Stomach (tissue), 19 donors: ENCODE measurements at places on chromosomes 3 and 15.

DNA sequence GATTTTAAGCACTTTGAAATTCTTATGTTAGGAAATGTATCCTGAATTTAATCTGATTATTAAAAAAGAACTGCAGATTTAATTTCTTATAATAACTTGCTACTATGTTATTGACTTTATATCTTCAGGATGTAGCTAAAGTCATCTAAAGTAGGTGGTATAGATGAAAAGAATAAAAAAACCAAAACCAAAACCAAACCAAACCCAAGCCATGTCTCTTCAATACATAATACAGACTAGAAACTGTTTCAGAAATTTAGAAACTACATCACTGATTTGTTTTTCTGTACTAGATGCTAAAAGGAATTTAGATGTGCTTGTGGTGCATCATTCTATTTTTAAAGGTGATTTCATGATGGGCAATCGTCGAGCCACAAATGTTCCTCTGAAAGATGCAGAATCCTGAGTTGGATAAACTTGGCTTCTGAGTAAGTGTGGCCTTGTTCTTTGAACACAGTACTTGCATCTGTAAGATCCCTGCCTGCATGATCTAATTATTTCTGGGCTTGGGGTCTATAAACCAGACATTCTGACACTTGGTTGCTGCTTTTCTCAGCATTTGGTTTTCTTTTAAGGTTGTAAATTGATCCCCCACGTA, 287.1 kb upstream of the SUCLG2 start:
- no peak for DNase-seq

DNA sequence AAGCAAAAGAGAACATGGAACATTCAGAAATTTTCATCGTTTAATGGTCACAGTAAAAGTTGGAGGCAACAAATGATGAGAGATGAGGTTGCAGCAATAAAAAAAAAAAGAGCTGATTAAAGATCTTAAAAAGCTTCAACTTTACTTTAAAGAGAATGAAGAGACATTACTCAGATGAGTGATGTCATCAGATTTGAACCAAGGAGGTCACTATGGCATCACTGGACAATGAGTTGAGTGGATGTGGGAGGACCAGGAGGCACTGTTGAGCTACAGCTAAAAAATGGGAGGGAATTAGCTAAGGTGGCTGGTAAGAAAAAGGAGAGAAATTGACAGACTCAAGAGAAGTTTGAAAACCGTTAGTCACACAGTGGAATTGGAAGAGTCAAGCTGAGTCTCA, 138.4 kb downstream of the SST start:
- DNase-seq: no peak

DNA sequence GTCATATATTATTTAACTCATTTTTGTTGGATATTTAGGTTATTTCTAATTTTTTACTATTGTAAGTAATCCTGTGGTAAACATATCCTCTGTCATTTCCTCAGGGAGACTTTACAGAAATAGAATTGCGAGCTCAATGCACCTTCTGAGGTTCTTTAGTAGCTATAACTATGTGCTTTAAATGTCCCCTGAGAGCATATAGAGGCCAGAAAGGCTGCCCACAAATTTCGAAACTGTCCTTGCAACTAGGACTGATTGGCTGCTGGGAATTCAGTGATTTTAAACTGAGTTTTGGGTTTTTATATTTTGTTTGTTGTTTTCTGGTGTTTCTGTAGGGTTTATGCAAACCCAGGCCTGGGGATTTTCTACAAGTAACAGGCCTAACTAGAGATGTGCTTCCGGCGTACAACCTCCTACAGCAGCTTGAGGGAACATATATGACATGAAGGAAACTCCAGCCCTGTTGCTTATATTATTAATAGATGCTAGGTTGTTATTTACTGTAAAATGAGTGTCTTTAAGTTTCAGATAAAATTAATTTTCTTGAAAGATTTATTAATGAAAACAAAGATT, 29.1 kb upstream of the P4HTM start:
- DNase-seq: no peak

DNA sequence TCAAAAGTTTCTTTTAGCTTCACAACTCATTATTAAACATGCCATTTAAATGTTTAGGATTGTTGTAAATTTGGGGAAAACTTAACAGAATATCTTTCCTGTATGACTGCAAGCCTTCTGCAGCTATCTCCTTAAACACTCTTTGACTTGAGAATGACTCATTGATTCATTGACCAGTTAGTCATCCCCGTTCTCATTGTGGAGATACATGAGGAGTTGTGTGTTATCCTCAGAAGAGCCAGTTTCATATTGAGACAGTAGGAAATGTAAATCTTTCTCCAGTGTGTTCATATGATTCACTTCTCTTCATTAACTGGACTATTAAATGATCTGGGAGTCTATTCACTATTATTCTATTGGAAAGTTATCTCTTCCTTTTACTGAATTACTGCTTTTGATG, 83.0 kb downstream of the CRYGS start:
- DNase-seq: no peak

DNA sequence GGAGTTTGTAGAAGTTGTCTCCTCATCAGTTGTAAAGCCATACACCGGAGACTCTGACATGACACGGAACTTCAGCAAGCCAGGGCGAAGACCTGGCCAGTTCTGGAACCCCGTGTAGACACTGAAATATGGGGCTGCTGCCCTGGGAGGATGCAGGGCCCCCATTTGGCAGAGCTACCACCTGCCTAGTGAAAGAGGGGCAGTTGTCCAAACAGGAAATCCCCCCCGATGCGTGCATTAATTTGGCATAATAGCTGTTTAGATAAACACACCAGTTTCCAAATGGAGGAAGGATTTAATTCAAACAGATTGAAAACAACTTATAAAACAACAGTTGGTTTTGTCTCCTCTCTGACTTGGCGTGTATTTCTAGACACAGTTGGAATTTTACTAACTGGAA, 357.2 kb downstream of the GABRG3 start:
- DNase-seq: no peak

- no peak for DNase-seq
These were observed 520.3 kb downstream of the EDEM1 start for GRCh38 chr3:5707794-5708193.

DNA sequence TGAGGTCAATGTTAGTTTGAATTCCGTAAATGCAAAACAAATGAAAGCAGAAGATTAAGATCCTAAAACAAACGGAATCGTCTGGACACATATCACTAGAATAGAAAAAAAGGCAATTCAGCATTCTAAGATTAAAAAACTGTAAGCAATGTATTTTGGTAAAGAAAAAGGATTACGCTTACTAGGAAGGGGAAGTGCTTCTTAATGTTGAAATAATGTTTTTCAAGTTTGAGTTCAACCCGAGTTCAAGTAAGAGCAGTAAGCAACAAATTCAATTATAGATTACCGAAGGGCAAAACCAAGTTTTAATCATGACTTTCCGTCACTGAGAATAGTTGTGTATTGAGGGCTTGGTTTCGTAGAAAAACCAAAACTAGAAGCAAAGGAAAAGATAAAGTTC, 637 bp downstream of the CIP2A start:
- no peak for DNase-seq

DNA sequence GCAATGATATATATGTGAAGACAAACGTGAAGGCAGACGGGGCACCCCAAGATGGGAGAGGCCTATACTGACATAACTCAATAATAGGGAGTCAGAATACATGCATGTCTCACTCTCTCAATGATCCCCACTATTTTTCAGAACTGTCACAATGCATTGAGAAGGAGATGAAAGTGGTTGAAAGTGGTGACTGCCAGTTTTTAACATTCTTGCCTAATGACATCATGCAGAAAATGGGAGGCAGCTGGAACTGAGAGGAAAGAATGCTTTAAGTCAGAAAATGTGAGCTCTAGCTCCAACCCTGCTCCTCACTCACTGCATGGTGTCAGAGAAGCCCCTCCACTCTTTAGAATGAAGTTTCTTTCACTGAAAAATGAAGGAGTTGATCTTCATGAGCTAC, 55.3 kb upstream of the P2RY1 start:
- peak; percentile 64 for DNase-seq

DNA sequence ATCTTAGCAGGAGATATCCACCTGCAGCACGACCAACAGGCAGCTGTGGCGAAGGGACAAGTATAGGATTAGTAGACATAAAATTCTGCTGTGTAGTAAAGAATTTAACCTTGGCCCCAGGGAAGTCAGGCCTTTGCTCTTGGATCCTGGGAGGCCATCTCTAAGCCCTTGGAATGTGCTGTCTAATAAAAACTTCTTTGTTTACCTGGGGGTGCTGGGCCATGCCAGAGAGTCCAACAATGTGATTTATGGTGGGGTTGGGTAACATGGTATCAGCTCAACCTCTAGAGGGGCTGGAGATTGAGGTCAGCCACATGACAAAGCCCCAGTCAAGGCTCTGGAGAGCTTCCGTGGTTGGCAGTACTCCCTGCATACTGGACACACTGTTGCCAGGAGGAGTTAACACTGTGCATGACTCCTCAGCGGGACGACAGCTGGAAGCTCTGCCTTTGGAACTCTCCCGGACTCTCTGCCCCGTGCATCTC, 52.4 kb downstream of the HEG1 start:
- DNase-seq: no peak

- no peak for DNase-seq
These were observed 49.1 kb downstream of the FBN1 start for GRCh38 chr15:48596415-48596814.

DNA sequence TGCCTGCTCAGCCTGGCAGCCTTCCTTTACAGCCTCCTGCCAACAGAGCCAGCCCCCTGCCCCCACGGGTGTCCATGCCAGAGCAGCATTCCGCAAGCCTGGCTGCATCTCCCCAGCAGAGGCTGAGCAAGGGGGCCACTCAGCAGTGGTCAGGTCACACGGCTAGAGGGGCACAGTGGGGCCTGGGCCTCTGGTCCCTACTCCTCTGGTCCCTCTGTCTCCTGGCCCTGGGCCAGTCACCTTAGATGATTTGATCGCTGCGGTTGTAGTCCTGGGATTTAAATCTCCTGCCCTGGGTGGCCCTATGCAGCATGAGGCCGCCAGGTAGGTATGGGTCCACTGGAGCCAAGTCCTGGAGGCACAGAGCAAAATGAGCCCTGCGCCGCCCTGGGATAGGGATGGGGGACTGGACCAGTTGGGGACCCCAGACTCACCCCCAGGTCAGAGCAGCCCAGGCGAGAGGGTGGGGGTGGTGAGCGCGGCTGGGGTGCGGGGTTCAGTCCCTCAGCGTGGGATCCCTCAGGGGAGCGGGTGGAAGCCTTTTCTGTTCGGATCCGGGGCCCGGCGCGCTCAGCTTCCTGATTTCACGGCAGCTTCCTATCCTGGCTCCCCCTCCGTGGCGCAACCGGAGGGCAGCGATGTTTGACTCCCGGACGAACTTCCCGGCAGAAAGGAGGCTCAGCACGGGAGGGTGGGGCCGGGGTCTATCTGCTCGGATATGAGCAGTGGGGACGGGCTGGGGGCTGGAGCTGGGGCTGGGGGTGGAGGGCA, at the start of gene ZBTB47:
Gene ZBTB47, plus strand, starts transcription at position 138 of the 771 bp plus-strand sequence. CDS start 4,659 bp downstream, outside the sequence.
- DNase-seq: peak; percentile 61

- DNase-seq: no peak
These were observed 21.6 kb upstream of the TAFA4 start for GRCh38 chr3:68953816-68954444.

DNA sequence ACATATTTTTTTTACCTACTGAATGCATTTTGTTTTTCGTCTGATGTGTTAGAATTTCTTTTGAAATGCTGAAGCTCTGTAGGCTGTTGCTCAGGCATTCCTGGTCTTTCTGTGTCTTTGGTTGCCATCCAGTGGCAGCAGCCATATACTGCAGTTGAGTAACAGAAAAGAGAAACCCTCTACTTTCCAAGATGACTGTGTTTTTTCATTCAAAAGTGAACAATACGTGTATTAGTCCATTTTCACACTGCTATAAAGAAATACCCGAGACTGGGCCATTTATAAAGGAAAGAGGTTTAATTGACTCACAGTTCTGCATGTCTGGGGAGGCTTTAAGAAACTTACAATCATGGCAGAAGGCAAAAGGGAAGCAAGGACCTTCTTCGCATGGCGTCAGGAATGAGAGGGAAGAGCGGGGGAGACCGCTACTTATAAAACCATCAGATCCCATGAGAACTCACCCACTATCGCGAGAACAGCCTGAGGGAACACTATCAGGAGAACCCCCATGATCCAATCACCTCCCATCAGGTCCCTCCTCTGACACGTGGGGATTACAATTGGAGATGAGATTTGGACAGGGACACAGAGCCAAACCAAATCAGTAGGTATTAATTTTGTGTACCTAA, 4.7 kb upstream of the GOLGA8B start:
- peak; percentile 64 for DNase-seq
